ENCODE measurements at places on chromosomes 6 and 20. TPM values are rescaled to one million over a fixed set of nuclear protein-coding genes. Genes with fewer than 3 reads are reported as not detected.

Gene TAGAP
- total RNA-seq = not detected

Gene PDE10A
- total RNA-seq = 14.4 TPM

Gene PFDN4
- 29.6 TPM for total RNA-seq

Gene NT5E
- 38.2 TPM for total RNA-seq

Gene EPHA7
- 32.2 TPM for total RNA-seq

Gene PHACTR2
- 53.7 TPM for total RNA-seq

Gene ID1
- 326 TPM for total RNA-seq

Gene OTOR
- not detected for total RNA-seq

GRCh38 chr6:159056432-159056831 lies 11.6 kb upstream of the TAGAP start:
- H3K27me3 ChIP-seq = peaks cover 17% of the 10 kb centered on the region
- no peaks in the 10 kb centered on the region for H3K36me3 ChIP-seq
- H3K4me3 ChIP-seq = no peak overlapping the region
